Activated CD4-positive, alpha-beta T cell treated with anti-CD3 and anti-CD28 coated beads for 36 hours (primary cell): ENCODE measurements at places on chromosomes 16 and 17. TPM values are rescaled to one million over a fixed set of nuclear protein-coding genes. Genes with fewer than 3 reads are reported as not detected.

GRCh38 chr16:73966851-73967250 lies 329.8 kb upstream of the PSMD7 start:
- no peak overlapping the region for H3K27ac ChIP-seq
- no peaks in the 10 kb centered on the region for H3K36me3 ChIP-seq
- H3K27me3 ChIP-seq = no peaks in the 10 kb centered on the region
- no peak overlapping the region for H3K4me3 ChIP-seq

- H3K27ac ChIP-seq = no peak overlapping the region
- no peaks in the 10 kb centered on the region for H3K27me3 ChIP-seq
- no peak for DNase-seq
- H3K4me1 ChIP-seq = no peaks in the 10 kb centered on the region
Observed at GRCh38 chr17:72970797-72971196, 121.7 kb downstream of the SLC39A11 start.

GRCh38 chr17:78977997-78978973 lies 1.4 kb downstream of the LGALS3BP start:
- peaks cover 8% of the 10 kb centered on the region for H3K36me3 ChIP-seq
- H3K27me3 ChIP-seq = no peaks in the 10 kb centered on the region
- peaks cover 13% of the 10 kb centered on the region for H3K4me1 ChIP-seq
- no peak for DNase-seq
- H3K27ac ChIP-seq = peak overlapping the region; percentile 31
- H3K4me3 ChIP-seq = peak overlapping the region; percentile 68

DNA sequence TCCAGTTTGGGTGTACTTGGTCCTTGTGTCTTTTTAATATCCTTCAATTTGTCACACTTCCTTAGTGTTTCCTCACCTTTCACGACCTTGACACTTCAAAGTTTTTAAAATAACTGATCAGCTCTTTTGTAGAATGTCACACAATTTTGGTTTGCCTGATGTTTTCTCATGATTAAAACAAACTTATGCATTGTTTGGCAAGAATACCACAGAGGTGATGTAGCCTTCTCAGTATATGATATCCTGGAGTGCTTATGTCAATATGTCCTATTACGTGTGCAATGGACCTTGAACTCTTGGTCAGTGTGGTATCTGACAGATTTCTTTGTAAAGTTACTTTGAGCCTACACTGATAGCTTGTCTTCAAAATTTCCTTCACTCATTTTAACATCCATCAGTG lies 297.4 kb downstream of the CNTNAP4 start:
- no peak overlapping the region for H3K27ac ChIP-seq
- no peaks in the 10 kb centered on the region for H3K4me1 ChIP-seq
- H3K27me3 ChIP-seq = no peaks in the 10 kb centered on the region

GRCh38 chr17:57284583-57284982 lies 28.3 kb downstream of the MSI2 start:
- H3K36me3 ChIP-seq = peaks cover 32% of the 10 kb centered on the region
- peak overlapping the region; percentile 54 for H3K4me3 ChIP-seq
- peaks cover 62% of the 10 kb centered on the region for H3K4me1 ChIP-seq
- DNase-seq = peak; percentile 30
- no peaks in the 10 kb centered on the region for H3K27me3 ChIP-seq

Gene ITGAX
- total RNA-seq = 5.3 TPM

Gene FOXC2
- total RNA-seq = not detected

Gene PTRH2
- 54.7 TPM for total RNA-seq

Gene CTRB1
- not detected for total RNA-seq

Gene IKZF3
- total RNA-seq = 50.4 TPM

Gene CDH11
- not detected for total RNA-seq

DNA sequence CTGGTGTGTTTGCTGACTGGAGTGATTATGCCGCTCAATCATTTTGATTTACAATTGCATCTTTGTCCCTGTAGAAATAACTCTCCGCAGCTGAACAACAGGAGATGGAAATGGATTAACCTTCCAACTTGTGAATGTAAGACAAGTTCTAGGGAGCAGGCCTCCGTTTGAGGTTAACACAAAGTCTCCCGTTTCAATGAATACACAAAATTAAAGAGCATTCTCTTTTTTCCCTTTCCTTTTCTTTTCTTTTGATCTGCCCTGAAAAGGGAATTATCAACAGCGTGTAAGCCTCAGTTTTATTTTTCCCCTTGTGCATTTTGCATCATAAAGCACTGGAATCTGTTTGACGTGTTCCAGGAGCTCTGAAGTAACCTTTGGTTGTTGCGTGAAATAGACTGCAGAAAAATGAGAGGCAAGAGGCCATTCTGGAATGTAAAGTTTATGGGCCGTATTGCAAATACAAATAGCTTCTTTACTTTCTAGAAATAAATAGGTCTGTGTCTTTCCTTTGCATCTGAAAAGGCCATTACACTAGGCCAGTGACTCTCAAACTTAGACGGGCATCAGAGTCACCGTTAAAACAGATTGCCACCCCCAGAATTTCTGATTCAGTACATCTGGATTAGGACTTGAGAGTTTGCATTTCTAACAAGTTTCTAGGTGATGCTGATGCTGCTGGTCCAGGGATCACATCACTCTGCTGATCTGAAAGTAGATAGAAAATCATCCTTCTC lies 164.7 kb downstream of the ZNF18 start:
- no peak overlapping the region for H3K4me3 ChIP-seq
- H3K27ac ChIP-seq = no peak overlapping the region
- no peaks in the 10 kb centered on the region for H3K36me3 ChIP-seq
- no peak for DNase-seq
- H3K27me3 ChIP-seq = no peaks in the 10 kb centered on the region
- no peaks in the 10 kb centered on the region for H3K4me1 ChIP-seq

Gene IL34
- not detected for total RNA-seq

Gene PRSS8
- total RNA-seq = not detected

DNA sequence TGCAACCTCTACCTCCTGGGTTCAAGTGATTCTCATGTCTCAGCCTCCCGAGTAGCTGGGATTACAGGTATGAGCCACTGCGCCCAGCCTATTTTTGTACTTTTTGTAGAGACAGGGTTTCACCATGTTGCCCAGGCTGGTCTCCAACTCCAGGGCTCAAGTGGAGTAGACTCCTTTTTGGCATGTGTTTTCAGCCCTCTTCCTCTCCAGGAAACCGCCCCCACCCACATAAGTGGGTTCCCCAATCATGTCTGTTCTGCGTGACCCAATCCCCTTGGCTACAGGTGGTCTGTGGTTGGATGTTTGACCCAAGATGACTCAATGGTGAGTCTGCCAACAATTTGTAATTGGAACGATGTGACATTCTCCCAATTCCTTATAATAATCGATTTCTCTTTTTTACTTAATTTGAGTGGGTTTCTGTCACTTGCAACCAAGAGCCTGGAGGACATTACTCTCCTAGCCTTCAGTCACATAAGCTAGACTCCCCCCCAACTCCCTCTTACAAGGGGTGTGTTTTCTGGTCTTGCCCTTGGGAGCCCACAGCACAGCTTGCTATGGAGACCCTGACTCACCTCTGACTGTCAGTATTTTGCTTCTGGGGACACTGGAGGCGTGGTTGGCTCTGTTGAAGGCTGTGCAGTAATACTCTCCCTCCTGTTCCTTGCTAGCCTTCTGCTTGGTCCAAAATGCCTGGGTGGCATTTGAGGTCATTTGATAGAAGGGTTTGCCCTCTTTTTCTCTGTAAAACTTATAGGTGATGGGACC lies 34.9 kb downstream of the PECAM1 start:
- no peaks in the 10 kb centered on the region for H3K36me3 ChIP-seq
- peak; percentile 12 for DNase-seq
- H3K4me3 ChIP-seq = no peak overlapping the region
- H3K27ac ChIP-seq = no peak overlapping the region
